ENCODE measurements at places on chromosomes 4 and X. TPM values are rescaled to one million over a fixed set of nuclear protein-coding genes. Genes with fewer than 3 reads are reported as not detected.

DNA sequence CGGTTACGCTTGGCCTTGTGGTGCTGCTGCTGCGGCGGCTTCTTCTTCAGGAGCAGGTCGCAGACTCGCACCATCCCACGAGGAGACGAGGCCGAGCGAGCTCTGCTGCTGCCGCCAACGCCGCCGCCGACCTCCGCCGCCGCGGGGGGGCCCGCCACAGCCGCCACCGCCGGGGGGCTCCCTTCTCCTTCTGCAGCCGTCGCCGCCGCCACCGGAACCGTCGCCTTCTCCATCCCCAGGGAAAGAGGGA, 237 bp downstream of the ANKRD17 start:
- H3K27me3 ChIP-seq: no peaks in the 10 kb centered on the region
- H3K4me1 ChIP-seq: peaks cover 20% of the 10 kb centered on the region
- H3K27ac ChIP-seq: peak overlapping the region; percentile 97

DNA sequence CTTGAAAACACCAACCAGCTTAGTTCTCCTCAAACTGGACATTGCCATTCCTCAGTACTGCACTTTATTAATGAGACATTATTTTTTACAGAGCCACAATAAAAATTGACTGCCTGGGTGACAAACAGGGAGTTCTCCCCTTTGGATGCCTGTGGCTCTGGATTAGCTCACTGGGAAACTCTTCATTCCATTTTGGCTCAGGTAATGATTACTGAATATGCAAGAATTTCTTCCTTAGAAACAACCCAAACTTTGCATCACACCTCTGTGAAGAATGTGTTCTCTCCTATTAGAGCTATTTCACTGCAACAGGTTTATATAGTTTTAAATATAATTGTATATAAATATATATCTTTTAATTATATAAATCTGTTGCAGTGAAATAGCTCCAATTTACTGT, 2065.8 kb downstream of the ARAP2 start:
- no peaks in the 10 kb centered on the region for H3K4me1 ChIP-seq
- no peak for DNase-seq
- no peak overlapping the region for H3K4me3 ChIP-seq
- no peaks in the 10 kb centered on the region for H3K27me3 ChIP-seq
- H3K27ac ChIP-seq: no peak overlapping the region

DNA sequence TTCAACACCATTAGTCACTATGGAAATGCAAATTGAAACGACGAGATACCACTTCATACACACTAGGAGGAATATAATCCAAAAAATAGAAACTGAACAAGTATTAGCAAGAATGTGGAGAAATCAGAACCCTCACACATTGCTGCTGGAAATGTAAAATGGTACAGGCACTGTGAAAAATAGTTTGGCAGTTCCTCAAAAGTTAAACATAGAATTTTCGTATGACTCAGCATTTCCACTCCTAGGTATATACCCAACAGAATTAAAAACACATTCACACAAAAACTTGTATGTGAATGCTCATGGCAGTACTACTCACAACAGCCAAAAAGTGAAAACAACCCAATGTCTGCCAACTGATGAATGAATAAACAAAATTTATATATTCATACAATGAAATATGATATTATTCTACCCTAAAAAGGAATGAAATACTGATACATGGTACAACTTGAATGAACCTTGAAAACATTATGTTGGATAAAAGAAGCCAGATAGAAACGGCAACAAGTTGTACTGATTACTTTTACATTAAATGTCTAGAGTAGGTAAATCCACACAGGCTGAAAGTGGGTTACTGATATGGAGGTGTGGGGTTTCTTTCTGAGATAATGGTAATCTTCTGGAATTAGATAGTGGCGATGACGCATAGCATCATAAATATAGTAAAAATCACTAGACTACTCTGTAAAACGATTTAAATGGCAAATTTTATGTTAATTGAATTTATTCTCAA, 22.3 kb downstream of the TEC start:
- DNase-seq: peak; percentile 72
- H3K36me3 ChIP-seq: no peaks in the 10 kb centered on the region
- no peak overlapping the region for H3K27ac ChIP-seq
- no peaks in the 10 kb centered on the region for H3K27me3 ChIP-seq
- H3K4me1 ChIP-seq: peaks cover 5% of the 10 kb centered on the region

- no peaks in the 10 kb centered on the region for H3K36me3 ChIP-seq
- DNase-seq: no peak
These were observed 5.7 kb upstream of the FAM9C start for GRCh38 chrX:13050151-13050550.

- peak; percentile 23 for DNase-seq
- no peak overlapping the region for H3K27ac ChIP-seq
- H3K27me3 ChIP-seq: no peaks in the 10 kb centered on the region
- H3K4me3 ChIP-seq: no peak overlapping the region
These were observed 283.6 kb downstream of the CFAP299 start for GRCh38 chr4:80619070-80619674.

Gene PGAM4
- total RNA-seq: not detected

Gene BMP15
- not detected for total RNA-seq

GRCh38 chr4:32768664-32769389, 2048.7 kb downstream of the PCDH7 start:
- no peak for DNase-seq
- H3K27me3 ChIP-seq: no peaks in the 10 kb centered on the region
- no peaks in the 10 kb centered on the region for H3K4me1 ChIP-seq

Gene IL2
- not detected for total RNA-seq

- H3K27me3 ChIP-seq: no peaks in the 10 kb centered on the region
- no peaks in the 10 kb centered on the region for H3K36me3 ChIP-seq
- H3K27ac ChIP-seq: no peak overlapping the region
- H3K4me1 ChIP-seq: peaks cover 8% of the 10 kb centered on the region
- H3K4me3 ChIP-seq: no peak overlapping the region
These were observed 4.3 kb upstream of the SHROOM3 start for GRCh38 chr4:76430519-76431388.

DNA sequence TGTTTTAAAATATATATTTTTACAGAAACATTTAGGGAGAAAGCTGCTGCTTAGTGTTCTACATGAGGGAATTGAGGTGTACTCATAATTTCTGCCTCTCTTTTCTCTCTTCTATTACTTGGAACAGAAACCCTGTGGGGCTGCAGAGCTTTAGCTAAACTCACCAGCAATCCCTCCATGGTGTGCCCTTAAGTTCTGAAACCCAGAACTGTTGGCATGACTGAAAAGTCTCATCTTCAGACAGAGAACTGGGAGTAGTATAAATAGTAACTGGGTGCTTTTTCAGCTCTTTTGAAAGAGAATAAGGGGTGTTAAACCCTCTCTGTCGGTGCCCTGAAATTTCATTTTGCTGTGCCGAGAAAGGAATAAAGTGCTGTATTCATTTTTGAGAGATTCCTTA, 294.9 kb upstream of the BOD1L1 start:
- no peak overlapping the region for H3K27ac ChIP-seq
- H3K27me3 ChIP-seq: no peaks in the 10 kb centered on the region
- DNase-seq: no peak
- no peaks in the 10 kb centered on the region for H3K4me1 ChIP-seq
- H3K4me3 ChIP-seq: no peak overlapping the region

Gene SMIM10
- total RNA-seq: 2.4 TPM

GRCh38 chr4:159366966-159367780, 264.3 kb downstream of the RAPGEF2 start:
- no peaks in the 10 kb centered on the region for H3K27me3 ChIP-seq
- no peaks in the 10 kb centered on the region for H3K36me3 ChIP-seq

Gene EOLA2
- 26.2 TPM for total RNA-seq

Gene SFRP2
- 0.30 TPM for total RNA-seq

Gene ACE2
- 1.4 TPM for total RNA-seq

GRCh38 chrX:906586-906985, 276.0 kb downstream of the SHOX start:
- H3K4me1 ChIP-seq: no peaks in the 10 kb centered on the region
- no peak overlapping the region for H3K27ac ChIP-seq
- H3K36me3 ChIP-seq: no peaks in the 10 kb centered on the region
- H3K27me3 ChIP-seq: no peaks in the 10 kb centered on the region
- H3K4me3 ChIP-seq: no peak overlapping the region

GRCh38 chrX:26442340-26442739, 226.4 kb downstream of the MAGEB5 start:
- peak; percentile 51 for DNase-seq
- H3K27ac ChIP-seq: no peak overlapping the region
- H3K4me1 ChIP-seq: peaks cover 1% of the 10 kb centered on the region
- no peaks in the 10 kb centered on the region for H3K27me3 ChIP-seq

DNA sequence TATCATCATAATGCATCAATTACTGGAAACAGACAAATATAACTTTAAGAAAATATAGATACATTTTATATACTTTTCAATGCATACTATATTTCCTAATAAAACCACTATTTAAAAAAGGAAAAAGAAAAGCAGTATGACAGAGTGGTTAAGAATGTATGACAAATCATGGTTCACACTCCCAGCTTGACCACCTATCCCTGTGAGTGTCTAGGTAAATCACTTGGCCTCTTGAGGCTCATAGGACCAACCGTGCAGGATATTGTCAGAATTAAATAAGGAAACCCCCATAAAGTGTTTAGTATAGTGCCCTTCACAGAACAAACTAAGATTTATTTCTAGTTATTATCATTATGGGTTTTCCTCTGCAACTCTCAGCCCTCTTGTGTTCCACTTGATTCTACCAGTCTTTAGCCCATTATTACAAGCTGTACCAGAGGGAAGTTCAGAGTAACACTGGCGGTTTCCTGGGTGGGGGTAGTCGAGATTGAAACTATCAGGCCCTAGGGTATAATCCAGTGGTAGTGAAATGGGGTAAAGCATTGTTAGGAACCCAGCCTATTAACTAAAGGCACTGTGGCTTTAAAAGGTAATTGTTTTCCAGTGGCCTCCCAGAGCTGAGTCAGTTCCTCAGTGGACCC, 55.5 kb upstream of the PAK3 start:
- H3K4me1 ChIP-seq: no peaks in the 10 kb centered on the region
- H3K4me3 ChIP-seq: no peak overlapping the region
- no peaks in the 10 kb centered on the region for H3K36me3 ChIP-seq
- no peaks in the 10 kb centered on the region for H3K27me3 ChIP-seq
- no peak overlapping the region for H3K27ac ChIP-seq
- peak; percentile 21 for DNase-seq

GRCh38 chr4:83231620-83232076, 53.0 kb downstream of the COQ2 start:
- DNase-seq: peak; percentile 28
- no peaks in the 10 kb centered on the region for H3K36me3 ChIP-seq
- H3K27ac ChIP-seq: no peak overlapping the region
- H3K27me3 ChIP-seq: no peaks in the 10 kb centered on the region

GRCh38 chr4:87807402-87807801, 8.0 kb downstream of the IBSP start:
- no peak overlapping the region for H3K27ac ChIP-seq
- no peaks in the 10 kb centered on the region for H3K4me1 ChIP-seq
- no peaks in the 10 kb centered on the region for H3K36me3 ChIP-seq
- H3K27me3 ChIP-seq: no peaks in the 10 kb centered on the region
- H3K4me3 ChIP-seq: no peak overlapping the region
- no peak for DNase-seq

DNA sequence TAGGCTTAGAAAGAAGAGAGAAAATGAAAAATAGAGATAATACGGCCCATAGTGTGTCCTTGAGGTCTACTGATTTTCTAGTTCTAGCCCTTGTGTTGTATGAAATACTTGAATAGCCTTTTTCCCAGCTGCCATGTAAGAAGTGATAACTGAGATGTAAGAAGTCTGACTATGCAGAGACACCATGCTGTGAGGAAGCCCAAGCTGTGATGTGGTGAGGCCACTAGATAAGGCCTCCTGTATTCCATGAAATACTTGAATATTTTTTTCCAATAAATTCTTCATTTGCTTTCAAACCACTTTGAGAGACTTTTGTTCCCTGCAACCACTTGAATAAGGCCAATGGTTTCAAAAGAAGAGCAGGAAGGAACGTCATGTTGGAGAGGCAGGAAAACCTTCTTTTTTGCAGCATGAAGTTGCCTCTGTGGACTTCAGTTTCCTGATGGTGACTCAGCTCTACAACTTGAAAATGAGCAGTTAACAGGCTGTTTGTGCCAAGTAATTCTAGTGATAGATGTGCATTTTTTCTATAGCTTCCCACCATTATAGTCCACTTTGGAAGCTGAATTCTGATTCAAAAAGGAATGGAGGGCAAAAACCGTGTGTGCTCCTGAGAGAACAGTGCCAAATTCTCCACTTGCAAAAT, 25.5 kb upstream of the FAM9C start:
- no peaks in the 10 kb centered on the region for H3K4me1 ChIP-seq
- H3K27me3 ChIP-seq: no peaks in the 10 kb centered on the region
- H3K36me3 ChIP-seq: no peaks in the 10 kb centered on the region
- peak; percentile 37 for DNase-seq
- no peak overlapping the region for H3K27ac ChIP-seq

Gene BDH2
- 91.9 TPM for total RNA-seq

DNA sequence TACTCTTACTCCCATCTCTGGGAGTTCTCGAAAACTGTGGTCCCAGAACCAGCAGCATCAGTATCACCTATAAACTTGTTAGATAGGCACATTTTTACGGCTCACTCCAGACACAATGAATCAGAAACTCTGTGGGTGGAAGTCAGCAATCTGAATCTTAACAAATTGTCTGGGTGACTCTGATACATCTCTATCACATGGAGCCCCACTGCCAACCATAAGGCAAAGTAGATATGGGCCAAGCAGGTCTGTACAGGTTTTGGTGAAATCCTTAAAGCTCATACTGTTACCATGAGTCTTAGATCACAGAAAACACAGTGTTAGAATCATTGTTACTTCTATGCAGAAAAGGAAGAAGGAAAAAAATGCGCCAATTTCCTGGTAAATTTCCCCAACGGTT, 122.5 kb upstream of the HCCS start:
- DNase-seq: no peak
- peak overlapping the region; percentile 58 for H3K27ac ChIP-seq
- no peaks in the 10 kb centered on the region for H3K27me3 ChIP-seq
- H3K4me3 ChIP-seq: no peak overlapping the region
- no peaks in the 10 kb centered on the region for H3K36me3 ChIP-seq

- no peaks in the 10 kb centered on the region for H3K27me3 ChIP-seq
- H3K27ac ChIP-seq: no peak overlapping the region
- no peak for DNase-seq
- H3K4me1 ChIP-seq: no peaks in the 10 kb centered on the region
- H3K4me3 ChIP-seq: no peak overlapping the region
These were observed 32.4 kb upstream of the PGM2 start for GRCh38 chr4:37794056-37794455.

Gene TBX22
- total RNA-seq: not detected

DNA sequence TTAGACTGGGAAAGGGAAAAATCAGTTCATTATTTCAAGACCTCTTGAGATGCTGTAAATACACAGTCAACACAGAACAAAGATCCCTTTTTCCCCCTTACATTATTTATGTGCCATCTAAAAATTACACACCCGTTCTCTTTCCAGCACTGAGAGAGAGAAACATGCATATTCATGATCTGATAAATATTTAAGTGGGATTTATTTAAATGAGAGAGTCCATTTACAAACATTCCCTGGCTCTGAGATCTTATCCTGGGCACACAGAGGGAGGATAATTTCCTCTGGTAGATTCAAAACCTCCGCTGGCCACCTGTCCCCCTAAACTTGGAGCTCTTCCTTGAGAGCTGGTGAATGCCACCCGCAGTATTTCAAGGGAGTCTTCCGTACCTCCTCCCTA, 88.6 kb downstream of the GRIA3 start:
- no peak overlapping the region for H3K27ac ChIP-seq
- no peak for DNase-seq
- no peak overlapping the region for H3K4me3 ChIP-seq

Measured in cardiac muscle cell (in vitro differentiated cells and primary cell).